T-helper 1 cell treated with Interleukin-12 subunit alpha and Interleukin-12 subunit beta and Interleukin-4 antibody, amounts not matched to agents 30 ng/mL and 1 ng/mL, for 36 hours (primary cell): ENCODE measurements at places on chromosomes 12 and 14. TPM values are rescaled to one million over a fixed set of nuclear protein-coding genes. Genes with fewer than 3 reads are reported as not detected.

Gene LRP1-AS
- total RNA-seq = not detected in 2 replicates

Gene RAB15
- total RNA-seq = 5.7 and 6.3 TPM in 2 replicates

Gene NTF3
- not detected in 2 replicates for total RNA-seq

Gene ASIC1
- total RNA-seq = 4.6 TPM in 2 replicates

Gene ANO4
- not detected in 2 replicates for total RNA-seq

Gene ZNF740
- 44.1 and 51.7 TPM in 2 replicates for total RNA-seq

Gene PRPF39
- 44.0 and 46.2 TPM in 2 replicates for total RNA-seq

Gene LRRC10
- not detected in 2 replicates for total RNA-seq

Gene RBM23
- total RNA-seq = 95.9 and 98.9 TPM in 2 replicates
